Neural crest cell (in vitro differentiated cells): ENCODE measurements at places on chromosomes 16 and 17.

- no peak for DNase-seq
Measured at GRCh38 chr16:65377195-65377594, 255.3 kb upstream of the CDH11 start.

GRCh38 chr17:79064026-79064425 lies 10.6 kb upstream of the ENGASE start:
- no peak for DNase-seq

DNA sequence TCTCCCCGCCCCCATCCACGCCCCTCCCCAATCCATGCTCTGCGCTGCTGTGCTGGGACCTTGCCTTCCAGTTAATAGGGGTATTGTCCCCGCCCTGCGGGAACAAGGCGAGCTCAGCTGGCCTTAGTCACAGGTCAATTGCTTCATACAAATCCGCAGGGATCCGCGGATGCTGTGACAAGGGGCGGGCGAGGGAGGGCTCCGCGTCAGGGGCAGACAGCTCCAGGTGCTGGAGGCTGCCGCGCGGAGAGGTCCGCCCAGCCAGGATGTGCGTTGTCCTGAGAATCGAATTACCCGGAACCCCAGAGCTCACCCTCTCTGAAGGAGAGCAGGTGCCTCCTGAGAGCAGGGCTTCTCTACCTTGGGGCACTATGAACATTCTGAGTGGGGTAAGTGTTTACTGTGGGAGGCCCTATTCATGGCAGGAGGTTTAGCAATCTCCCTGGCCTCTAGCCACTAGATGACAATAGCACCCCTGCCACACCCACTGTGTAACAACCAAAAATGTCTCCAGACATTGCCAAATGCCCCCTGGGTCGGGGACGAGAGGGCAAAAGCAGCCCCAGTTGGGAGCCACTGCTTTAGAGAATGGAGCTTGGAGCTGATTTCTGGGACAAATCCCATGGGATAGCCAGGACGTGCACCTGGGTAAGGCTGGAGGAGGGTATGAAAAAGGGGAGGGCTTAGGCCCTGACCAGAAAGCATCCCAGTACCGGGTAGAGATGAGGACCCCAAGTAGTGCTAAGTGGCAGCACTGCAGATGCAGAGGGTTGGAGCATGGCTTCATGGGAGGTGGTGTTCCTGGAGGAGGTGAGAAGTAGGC lies 138.2 kb downstream of the CYLD start:
- DNase-seq, result peak; percentile 36

DNA sequence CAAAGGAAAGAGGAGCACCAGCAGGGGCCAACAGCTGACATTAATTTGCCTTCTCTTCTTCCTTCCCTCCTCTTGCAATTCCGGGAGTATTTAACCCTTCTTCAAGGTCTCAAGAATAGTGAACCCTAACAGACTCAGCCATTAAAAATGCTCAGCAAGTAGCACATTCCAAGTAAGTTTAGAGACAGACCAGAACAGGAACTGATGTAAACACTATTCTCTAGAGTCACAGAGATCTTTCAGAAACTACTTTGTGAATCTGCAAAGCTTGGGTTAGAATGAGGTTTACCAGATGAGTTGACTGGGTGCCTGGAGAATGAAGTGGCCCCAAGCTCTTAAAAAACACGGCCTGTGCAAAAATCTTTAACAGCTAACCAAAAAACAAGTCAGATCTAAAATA lies 50.9 kb downstream of the TEX2 start:
- no peak for DNase-seq

DNA sequence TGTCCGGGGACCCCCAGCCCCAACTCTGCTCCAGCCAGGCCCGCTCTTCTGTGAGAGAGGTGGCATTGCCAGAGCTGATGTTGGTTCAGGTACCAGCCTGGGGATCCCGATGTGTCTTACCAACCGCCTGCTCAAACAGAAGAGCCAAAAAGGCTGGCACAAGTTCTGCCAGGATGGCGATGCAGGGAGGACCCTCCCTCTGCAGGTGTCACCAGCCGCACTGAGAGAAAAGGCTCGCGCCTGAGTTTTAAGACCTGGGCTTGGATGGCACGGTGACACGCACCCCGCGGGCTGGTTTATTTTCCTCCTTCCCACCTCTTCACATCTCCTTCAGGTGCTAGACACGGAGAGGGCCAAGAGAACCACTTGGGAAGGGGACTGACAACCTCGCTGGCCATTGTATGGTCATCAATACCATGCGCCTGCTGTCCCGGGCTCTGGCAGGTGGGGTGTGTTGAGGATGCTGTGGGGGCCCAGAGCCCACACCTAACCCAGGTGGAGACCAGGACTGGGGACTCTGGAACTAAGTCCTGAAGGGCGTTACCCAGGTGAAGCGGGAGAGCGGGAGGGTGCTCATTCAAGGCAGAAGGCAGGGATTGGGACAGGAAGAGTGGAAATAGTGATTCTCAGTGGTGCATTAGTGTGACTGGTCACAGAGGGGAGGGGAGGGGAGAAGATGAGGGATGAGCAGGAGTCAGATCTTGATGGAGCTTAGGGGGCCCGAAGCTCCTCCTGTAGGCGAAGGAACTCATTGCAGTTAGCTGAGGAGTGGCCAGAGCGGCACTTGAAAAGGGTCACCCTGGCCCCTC lies 16.3 kb downstream of the FOXJ1 start:
- DNase-seq, result no peak

- DNase-seq, result peak; percentile 92
Measured at GRCh38 chr17:6913608-6914443, 82.0 kb upstream of the ALOX12 start.

GRCh38 chr17:75498726-75499213 lies 16.6 kb downstream of the CASKIN2 start:
- no peak for DNase-seq

GRCh38 chr16:23072084-23072599 lies 77.1 kb downstream of the USP31 start:
- no peak for DNase-seq

DNA sequence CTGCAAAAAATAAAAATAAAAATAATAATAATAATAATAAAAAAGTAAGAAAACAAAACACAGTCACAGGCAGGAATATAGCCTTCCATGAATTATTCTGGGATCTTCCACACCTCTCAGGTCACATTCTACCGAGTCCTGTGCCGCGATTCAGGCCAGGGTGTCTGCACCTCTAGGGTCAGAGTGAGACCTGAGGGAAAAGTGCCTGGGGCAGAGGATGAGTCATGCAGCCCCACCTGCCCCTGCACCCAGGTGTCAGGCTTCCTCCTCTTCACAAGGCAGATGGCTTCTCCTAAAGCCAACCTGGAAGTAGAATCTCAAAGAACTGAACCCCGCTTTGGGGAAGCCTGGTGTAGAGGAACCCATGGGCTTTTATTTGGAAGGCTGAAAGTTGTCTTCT lies 283.7 kb downstream of the CPPED1 start:
- DNase-seq, result no peak

GRCh38 chr17:66445229-66445628 lies 142.8 kb downstream of the PRKCA start:
- DNase-seq, result no peak

- no peak for DNase-seq
Measured at GRCh38 chr17:16941072-16942036, 30.6 kb downstream of the TNFRSF13B start.

- DNase-seq, result no peak
Measured at GRCh38 chr16:88840600-88841215, 16.0 kb downstream of the GALNS start.

GRCh38 chr17:70121126-70121525 lies 46.1 kb downstream of the KCNJ16 start:
- DNase-seq, result no peak

GRCh38 chr16:75219838-75220237 lies 1.1 kb downstream of the CTRB1 start:
- DNase-seq, result no peak

- DNase-seq, result no peak
Measured at GRCh38 chr17:5418858-5419355, 555 bp downstream of the NUP88 start.

- DNase-seq, result no peak
Measured at GRCh38 chr16:15691046-15691445, 41.0 kb downstream of the NDE1 start.

GRCh38 chr17:6914711-6915110 lies 81.1 kb upstream of the ALOX12 start:
- no peak for DNase-seq

DNA sequence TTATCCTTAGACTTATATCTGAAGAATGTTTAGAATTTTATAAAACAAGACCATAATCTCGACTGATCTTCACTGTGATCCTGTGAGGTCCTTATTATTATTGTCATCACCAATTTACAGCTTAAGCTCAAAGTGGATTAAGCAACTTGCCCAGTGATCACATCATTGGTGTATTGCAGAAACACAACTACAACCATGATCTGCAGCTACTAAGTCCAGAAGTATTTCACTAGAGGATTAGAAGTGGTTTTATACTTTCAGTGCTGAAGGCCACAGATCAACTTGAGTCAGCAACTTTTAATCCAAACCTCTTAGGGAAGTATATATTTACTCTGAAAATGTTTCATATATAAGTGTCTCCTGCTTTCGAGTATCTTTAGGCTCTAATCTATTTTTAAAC lies 624.3 kb upstream of the SOX9 start:
- no peak for DNase-seq

- DNase-seq, result no peak
Measured at GRCh38 chr16:27721531-27722181, 171.7 kb downstream of the KATNIP start.

GRCh38 chr17:9979463-9979995 lies 74.5 kb upstream of the RCVRN start:
- DNase-seq, result no peak

DNA sequence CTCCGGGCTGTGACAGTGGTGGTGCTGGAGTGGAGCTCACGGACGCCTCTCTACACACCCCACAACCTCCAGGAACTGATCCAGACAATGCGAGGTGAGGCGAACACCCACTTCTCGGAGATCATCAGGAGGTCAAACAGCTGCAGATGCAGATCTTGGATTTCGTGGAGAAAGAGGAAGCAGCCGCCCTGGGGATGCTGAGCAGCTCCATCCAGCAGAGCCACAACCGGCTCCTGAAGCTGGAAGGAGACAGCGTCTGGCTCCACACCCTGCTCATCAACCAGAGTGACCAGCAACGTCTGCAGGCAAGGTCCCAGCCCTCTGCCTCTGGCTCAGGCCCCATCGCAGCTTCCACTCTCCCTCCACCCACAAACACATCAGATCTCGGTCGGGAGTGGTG lies 13.2 kb upstream of the SLC16A5 start:
- DNase-seq, result no peak

DNA sequence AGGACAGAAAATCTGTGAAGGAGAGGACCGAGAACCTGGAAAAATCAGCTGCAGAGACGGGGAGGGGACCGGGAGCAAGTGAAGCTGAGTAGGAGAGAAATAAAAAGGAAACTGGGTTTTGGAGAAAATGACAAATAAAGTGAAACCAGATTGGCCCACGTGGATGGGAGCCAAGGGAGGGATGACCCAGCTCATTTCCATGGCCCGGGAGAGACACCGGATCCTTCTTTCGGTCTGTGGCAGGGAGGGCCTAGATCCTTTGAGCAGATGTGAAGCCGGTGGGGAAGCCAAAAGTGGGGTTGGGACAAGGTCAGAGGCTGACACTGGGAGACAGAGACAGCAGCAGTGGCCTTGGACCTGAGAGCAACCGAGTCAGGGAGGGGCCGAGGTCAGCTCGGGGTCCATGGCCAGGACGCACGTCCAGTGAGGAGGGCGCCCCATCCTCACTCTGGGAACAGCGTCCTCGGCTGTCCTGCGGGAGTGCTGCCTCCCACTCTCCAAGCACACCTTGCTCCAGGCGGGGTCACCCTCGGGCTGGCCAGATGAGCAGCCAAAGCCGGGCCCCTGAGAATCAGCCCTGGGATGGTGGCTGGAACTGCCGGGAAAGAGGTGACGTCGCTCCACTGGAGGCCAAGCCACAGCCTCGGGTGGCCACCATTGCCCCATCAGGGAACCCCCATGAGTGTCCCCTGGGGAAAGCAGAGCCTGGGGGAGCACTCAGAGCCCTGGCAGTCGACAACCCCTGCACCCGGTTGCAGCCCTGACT lies 50.8 kb upstream of the CDR2 start:
- DNase-seq, result no peak

GRCh38 chr17:4154201-4154600 lies 11.2 kb downstream of the CYB5D2 start:
- DNase-seq, result no peak

- DNase-seq, result no peak
Measured at GRCh38 chr17:33637534-33637933, 344.4 kb upstream of the ASIC2 start.

GRCh38 chr16:77304134-77304533 lies 104.9 kb downstream of the SYCE1L start:
- DNase-seq, result no peak

GRCh38 chr17:1043601-1044251 lies 46.8 kb downstream of the TIMM22 start:
- peak; percentile 23 for DNase-seq

GRCh38 chr17:78316867-78317789 lies 42.7 kb downstream of the SOCS3 start:
- DNase-seq, result no peak

- no peak for DNase-seq
Measured at GRCh38 chr16:61812251-61812650, 224.0 kb downstream of the CDH8 start.

DNA sequence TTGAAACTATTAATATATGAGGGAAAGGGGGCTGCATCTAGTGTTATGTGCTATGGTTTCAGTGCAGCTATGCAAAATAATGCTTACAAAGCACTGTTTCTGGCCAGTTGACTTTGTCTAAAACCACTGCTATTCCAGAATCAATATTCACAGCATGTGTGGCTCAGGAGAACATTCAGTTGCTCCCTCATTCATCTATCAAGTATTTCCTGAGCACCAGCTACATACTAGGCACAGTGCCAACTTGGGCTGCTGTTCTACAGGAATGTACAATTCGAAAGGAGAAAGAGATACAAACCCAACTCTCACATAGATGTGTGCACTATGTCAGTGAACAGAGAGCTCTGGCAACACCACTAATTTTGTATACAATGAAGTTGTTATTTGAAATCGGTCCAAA lies 183.0 kb downstream of the PHKB start:
- DNase-seq, result no peak

- DNase-seq, result no peak
Measured at GRCh38 chr16:85055493-85056210, 28.1 kb downstream of the KIAA0513 start.

- DNase-seq, result no peak
Measured at GRCh38 chr17:57665696-57666095, 79.4 kb downstream of the CCDC182 start.

GRCh38 chr16:64971171-64971570 lies 150.7 kb downstream of the CDH11 start:
- no peak for DNase-seq

DNA sequence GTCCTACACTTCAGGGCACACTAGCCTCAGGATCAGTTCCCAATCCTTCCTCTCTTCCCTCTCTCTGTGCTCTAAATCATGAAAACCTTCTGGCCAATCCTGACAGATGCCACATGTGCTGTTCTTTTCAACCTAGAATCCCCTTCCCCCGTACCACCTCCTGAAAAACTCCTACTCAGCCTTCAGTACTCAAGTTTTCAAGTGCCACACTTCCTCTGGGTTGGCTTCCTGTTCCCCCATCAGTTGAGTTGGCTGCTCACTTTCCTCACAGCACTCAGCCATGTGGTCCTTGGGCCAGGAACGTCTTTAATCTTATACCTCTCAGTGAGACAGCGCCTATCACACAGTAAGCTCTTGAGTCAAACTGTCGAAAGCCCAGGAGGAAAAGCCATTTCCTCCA lies 3.3 kb downstream of the ASPHD1 start:
- DNase-seq, result no peak
